ENCODE measurements at places on chromosomes 2 and 18. TPM values are rescaled to one million over a fixed set of nuclear protein-coding genes. Genes with fewer than 3 reads are reported as not detected.

DNA sequence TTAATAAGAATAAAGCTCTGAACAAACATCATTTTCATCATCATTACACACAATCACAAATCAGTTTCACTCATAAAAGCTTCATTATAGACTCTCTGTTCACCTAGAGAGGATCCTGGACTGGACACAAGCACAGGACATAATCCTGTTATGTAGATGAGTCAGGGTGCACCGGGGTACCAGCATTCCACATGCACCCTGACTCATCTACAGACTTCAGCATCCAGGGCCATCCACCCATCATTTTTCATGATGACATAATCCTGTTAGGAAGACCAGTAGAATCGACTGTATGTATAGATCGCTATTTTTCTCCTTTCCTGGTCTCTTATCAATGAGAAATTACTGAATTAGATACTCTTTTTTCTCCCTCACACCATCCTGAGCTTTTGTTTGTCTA, 73.7 kb upstream of the PIK3C3 start:
- no peak for DNase-seq
- no peaks in the 10 kb centered on the region for H3K36me3 ChIP-seq
- H3K4me3 ChIP-seq, result no peak overlapping the region
- no peaks in the 10 kb centered on the region for H3K4me1 ChIP-seq
- H3K27me3 ChIP-seq, result no peaks in the 10 kb centered on the region

DNA sequence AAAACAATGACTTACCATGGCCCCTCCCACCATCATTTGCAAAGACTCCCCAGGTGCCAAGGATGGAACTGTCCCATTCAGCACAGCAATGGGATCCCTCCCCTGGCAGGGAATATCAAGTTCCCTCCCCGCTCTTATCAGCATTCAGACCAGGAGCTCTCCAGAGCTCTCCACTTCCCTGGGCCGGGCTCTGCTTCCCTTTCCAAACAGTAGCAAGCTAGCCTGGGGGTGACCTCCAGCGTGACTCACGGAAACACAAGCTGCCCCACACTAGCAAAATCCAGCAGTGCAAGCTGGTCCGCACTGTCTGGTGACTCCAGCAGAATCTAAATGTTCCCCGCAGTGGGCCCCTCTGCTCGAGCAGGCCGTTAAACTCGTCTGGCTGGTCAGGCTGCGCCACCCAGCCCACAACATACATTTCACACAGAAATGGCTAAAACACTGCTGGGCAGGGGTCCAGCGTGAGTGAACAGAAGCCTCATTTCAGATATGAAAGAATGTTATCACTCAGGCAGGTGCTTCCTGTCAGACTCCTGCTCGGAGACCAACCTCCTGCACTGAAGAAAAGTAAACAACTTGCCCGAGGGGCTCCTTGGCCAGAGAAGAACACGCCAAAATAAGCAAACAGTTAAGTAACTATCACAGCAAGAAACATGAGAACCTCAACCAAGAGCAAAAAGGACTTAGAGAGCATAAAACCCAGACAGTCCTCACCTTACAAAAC, 33.9 kb downstream of the STAT1 start:
- peak overlapping the region; percentile 66 for H3K27ac ChIP-seq
- H3K36me3 ChIP-seq, result peaks cover 73% of the 10 kb centered on the region
- DNase-seq, result no peak
- no peak overlapping the region for H3K4me3 ChIP-seq

GRCh38 chr2:70069049-70069448, 18.2 kb upstream of the PCBP1 start:
- H3K27me3 ChIP-seq, result no peaks in the 10 kb centered on the region
- H3K27ac ChIP-seq, result peak overlapping the region; percentile 87
- H3K4me1 ChIP-seq, result peaks cover 36% of the 10 kb centered on the region
- H3K36me3 ChIP-seq, result peaks cover 28% of the 10 kb centered on the region
- H3K4me3 ChIP-seq, result peak overlapping the region; percentile 66

GRCh38 chr18:74645679-74646078, 48.0 kb downstream of the ZNF407 start:
- H3K4me1 ChIP-seq, result peaks cover 6% of the 10 kb centered on the region
- no peaks in the 10 kb centered on the region for H3K27me3 ChIP-seq
- no peak overlapping the region for H3K27ac ChIP-seq
- no peak for DNase-seq

- no peak overlapping the region for H3K4me3 ChIP-seq
- H3K4me1 ChIP-seq, result no peaks in the 10 kb centered on the region
- H3K27me3 ChIP-seq, result no peaks in the 10 kb centered on the region
- no peak for DNase-seq
- no peak overlapping the region for H3K27ac ChIP-seq
Observed at GRCh38 chr2:23221236-23221635, 163.7 kb upstream of the KLHL29 start.

GRCh38 chr2:222269132-222269531, 29.7 kb downstream of the PAX3 start:
- H3K36me3 ChIP-seq, result no peaks in the 10 kb centered on the region
- peaks cover 6% of the 10 kb centered on the region for H3K27me3 ChIP-seq
- H3K4me1 ChIP-seq, result no peaks in the 10 kb centered on the region
- H3K4me3 ChIP-seq, result no peak overlapping the region

- H3K27me3 ChIP-seq, result peaks cover 8% of the 10 kb centered on the region
- no peak for DNase-seq
- H3K4me3 ChIP-seq, result no peak overlapping the region
- no peaks in the 10 kb centered on the region for H3K36me3 ChIP-seq
- H3K27ac ChIP-seq, result no peak overlapping the region
- H3K4me1 ChIP-seq, result peaks cover 11% of the 10 kb centered on the region
Observed at GRCh38 chr2:12304564-12305171, 412.1 kb upstream of the TRIB2 start.

GRCh38 chr2:241870611-241871537, 1.3 kb downstream of the RTP5 start:
- H3K36me3 ChIP-seq, result peaks cover 2% of the 10 kb centered on the region
- H3K27me3 ChIP-seq, result peaks cover 10% of the 10 kb centered on the region
- peak overlapping the region; percentile 49 for H3K27ac ChIP-seq

GRCh38 chr2:170241756-170242155, 63.8 kb downstream of the MYO3B start:
- no peaks in the 10 kb centered on the region for H3K4me1 ChIP-seq
- H3K4me3 ChIP-seq, result no peak overlapping the region
- no peak for DNase-seq
- no peak overlapping the region for H3K27ac ChIP-seq
- H3K27me3 ChIP-seq, result peaks cover 32% of the 10 kb centered on the region
- H3K36me3 ChIP-seq, result no peaks in the 10 kb centered on the region

GRCh38 chr2:45567974-45568789, 42.9 kb downstream of the SRBD1 start:
- DNase-seq, result no peak
- peak overlapping the region; percentile 81 for H3K4me3 ChIP-seq
- peaks cover 17% of the 10 kb centered on the region for H3K4me1 ChIP-seq
- H3K27ac ChIP-seq, result peak overlapping the region; percentile 92
- H3K27me3 ChIP-seq, result no peaks in the 10 kb centered on the region

POTEJ gene
- total RNA-seq, result not detected

CRYGB gene
- not detected for total RNA-seq

UCN gene
- 1.3 TPM for total RNA-seq

AGAP1 gene
- total RNA-seq, result 7.4 TPM
